T-helper 17 cell (primary cell): ENCODE measurements at places on chromosomes 16 and 17. TPM values are rescaled to one million over a fixed set of nuclear protein-coding genes. Genes with fewer than 3 reads are reported as not detected.

Gene C16orf92
- not detected for total RNA-seq

Gene SSTR5
- total RNA-seq = not detected

Gene SRP68
- total RNA-seq = 80.4 TPM

Gene FZD2
- 0.22 TPM for total RNA-seq

Gene RNF43
- total RNA-seq = 0.57 TPM

Gene KIF2B
- total RNA-seq = not detected

GRCh38 chr16:7090628-7091115, 242.0 kb upstream of the RBFOX1 start:
- no peak for DNase-seq

DNA sequence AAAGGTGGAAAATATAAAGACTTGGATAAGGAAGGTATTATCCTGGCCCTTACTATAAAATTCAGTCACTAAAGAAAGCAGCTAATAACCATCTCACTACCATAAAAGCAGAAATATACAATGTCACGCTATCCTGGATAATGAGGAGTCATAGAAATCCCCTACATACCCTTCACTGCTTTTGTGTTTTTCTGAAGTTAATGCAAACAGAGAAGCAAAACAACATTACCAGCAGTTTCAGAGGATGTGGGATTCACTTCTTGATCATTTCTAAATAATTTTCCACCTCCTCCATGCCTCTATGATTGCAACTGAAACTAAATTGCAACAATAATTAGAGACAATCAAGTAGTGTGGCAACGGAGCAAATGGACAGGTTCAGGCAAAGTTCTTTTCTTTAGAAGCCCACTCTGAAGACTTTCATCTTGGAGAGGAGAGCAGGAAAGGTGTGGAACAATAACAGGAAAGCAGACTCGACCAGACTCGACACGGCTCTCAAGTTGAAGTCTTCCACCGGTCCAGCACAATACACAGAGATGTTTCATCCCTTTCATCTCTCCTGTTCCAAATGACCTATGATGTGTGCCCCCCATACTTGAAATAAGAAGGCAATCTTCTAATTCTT, 10.2 kb downstream of the CYTH1 start:
- DNase-seq = no peak

GRCh38 chr17:47368262-47368661, 44.5 kb downstream of the EFCAB13 start:
- no peak for DNase-seq

DNA sequence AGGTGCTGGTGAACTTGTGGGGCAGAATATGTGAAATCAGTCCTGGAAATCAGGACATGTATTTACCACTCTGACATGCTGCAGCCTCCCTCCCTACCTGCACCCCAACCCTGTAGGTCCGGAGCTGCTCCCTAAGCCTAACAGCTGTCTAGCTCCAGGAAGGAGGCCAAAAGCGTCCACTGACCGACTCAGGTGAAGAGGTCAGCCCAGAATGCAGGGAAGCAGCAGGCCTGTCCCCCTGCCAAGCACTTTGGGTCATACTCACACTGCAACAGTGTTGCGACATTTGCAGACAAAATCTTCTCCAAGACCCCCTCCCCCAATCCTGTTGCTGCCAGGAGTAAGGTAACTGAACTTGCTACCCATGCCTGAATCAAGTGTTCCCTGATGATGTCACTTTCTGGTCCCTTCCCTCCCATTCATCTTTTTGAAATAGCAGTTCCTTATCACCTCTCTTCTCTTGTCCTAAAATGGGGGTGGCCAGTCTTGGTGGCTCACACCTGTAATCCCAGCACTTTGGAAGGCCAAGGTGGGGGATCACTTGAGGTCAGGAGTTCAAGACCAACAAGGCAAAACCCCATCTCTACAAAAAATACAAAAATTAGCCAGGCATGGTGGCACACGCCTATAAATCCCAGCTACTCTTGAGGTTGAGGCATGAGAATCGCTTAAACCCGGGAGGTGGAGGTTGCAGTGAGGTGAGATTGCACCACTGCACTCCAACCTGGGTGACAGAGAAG, 1.3 kb upstream of the ACLY start:
- DNase-seq = no peak

GRCh38 chr16:6125483-6126259, 1028.1 kb upstream of the EEF2KMT start:
- DNase-seq = no peak
